ENCODE measurements at places on chromosomes 1 and 21. TPM values are rescaled to one million over a fixed set of nuclear protein-coding genes. Genes with fewer than 3 reads are reported as not detected.
A peak's percentile ranks its signal among the peaks of the same experiment; 100 is the strongest.

GRCh38 chr1:229885568-229886495, 181.2 kb upstream of the GALNT2 start:
- DNase-seq: peak; percentile 21

The GBP3 gene
- total RNA-seq: 31.0 TPM

The ALX3 gene
- total RNA-seq: not detected

- DNase-seq: no peak
Measured at GRCh38 chr1:235552146-235552716, 48.0 kb upstream of the B3GALNT2 start.

The SDC3 gene
- total RNA-seq: 43.6 TPM

- peak; percentile 49 for DNase-seq
Measured at GRCh38 chr1:192445839-192446489, 129.2 kb downstream of the RGS21 start.

The TMPRSS2 gene
- not detected for total RNA-seq

The CTSE gene
- not detected for total RNA-seq

GRCh38 chr1:236947794-236948193, 56.4 kb downstream of the MT1HL1 start:
- no peak for DNase-seq

GRCh38 chr1:25183126-25183980, 48.9 kb downstream of the SYF2 start:
- DNase-seq: no peak

GRCh38 chr1:67771749-67772148, 61.5 kb downstream of the GNG12 start:
- no peak for DNase-seq

Measured in SJSA1 (cell line).